Left ventricle myocardium superior (tissue), 1 donor: ENCODE measurements at places on chromosomes 7 and 10.
A peak's percentile ranks its signal among the peaks of the same experiment; 100 is the strongest.

DNA sequence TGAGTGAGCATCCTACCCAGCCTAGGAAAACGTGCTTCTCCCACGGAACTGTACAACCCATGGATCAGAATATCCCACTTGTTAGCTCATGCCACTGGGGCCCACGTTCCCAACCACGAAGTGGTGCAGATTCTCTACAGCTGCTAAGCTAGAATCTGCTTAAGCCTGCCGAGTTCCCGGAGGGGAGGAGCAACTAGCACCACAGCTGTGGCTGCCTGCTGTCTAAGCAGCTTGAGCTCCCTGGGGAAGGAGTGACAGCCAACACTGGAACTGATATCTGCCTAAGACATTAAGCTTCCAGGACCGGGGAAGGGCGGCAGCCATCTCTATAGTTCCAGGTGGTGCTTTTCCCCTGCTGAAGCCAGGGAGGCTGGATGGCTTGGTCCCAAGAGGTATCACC, 334.7 kb upstream of the CHRM2 start:
- DNase-seq, result no peak

DNA sequence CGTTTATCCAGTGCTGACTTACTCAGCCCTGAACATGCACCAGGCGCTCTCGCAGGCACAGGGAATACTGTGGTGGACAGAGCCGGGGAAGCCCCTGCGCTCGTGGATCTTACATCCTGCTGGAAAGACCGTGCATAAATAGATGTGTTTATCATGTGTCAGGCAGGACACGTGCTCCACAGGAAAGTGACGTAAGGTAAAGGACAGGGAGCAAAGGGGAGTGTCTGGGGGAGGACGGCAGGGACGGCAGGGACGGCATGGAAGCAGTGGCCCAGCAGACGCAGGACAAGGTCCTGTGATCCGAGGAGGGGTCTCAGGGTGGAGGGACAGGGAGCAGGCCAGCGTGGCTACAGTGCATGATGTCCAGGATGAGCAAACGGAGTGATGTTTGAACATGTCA, 410.5 kb downstream of the PAXIP1 start:
- no peak for DNase-seq

- DNase-seq, result no peak
These were observed 131.7 kb upstream of the TNS3 start for GRCh38 chr7:47713595-47713994.

DNA sequence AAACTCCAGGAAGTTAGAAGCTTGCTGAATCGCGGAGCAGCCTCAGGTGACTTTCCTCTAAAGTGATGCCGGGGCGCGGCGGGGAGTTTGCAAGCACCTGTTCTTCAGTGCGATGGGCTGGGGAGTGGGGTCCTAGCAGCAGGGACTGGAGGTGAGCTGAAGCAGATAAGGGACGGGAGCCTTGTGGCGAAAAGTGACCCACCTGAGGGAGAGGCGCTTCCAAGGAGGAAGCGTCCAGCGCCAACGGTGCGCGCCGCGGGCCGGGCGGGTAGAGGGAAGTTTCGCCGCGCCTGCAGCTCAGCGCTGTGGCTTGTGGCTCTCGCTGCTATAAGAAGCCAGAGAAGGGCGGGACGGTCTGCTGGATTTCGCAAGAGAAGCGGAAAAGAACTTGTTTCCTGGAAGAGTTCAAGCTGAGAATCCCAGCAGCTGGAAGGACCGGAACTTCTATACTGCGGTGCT, at the start of gene STEAP4:
STEAP4 (minus strand) TSS at position 305 of the 459 bp plus-strand sequence. CDS start 22,625 bp downstream, outside the sequence.
- DNase-seq, result peak; percentile 85
